ENCODE measurements at places on chromosomes 11 and 22.

GRCh38 chr11:88619656-88620385, 282.3 kb upstream of the CTSC start:
- no peak for DNase-seq

DNA sequence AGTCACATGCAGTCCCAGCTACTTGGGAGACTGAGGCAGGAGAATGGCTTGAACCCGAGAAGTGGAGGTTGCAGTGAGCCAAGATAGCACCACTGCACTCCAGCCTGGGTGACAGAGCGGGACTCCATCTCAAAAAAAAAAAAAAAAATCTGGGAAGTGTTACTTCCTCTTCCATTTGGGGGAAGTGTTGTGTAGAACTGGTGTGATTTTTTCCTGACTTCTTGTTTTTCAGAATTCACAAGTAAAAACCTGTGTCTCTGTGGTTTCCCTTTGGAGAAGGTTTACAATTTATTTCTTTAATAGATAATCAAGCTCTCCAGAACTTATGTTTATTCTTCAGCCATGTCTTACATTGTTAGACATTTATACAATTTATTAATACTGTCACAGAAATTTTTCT, 396.1 kb downstream of the BRD1 start:
- DNase-seq: no peak

- DNase-seq: no peak
These were observed 16.6 kb upstream of the SPTBN2 start for GRCh38 chr11:66745356-66746235.

DNA sequence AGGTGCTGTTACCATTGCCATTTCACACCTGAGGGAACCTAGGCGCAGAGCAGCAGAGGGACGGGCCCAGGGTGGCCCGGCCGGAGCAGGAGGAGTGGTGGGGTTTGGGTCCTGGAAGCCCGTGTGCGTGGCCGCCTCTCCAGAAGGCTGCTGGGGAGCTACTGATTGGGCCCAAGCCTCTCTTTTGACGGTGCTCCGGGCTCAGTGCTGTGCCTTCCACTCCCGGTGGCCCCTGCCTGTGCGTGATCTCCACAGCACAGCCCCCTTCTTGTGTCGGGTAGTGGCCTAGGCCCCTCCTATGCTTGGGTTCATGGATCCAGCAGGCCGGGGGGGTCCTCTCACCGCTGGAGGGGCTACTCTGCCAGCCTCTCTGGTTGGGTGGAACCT, 41.0 kb downstream of the SMIM38 start:
- no peak for DNase-seq

DNA sequence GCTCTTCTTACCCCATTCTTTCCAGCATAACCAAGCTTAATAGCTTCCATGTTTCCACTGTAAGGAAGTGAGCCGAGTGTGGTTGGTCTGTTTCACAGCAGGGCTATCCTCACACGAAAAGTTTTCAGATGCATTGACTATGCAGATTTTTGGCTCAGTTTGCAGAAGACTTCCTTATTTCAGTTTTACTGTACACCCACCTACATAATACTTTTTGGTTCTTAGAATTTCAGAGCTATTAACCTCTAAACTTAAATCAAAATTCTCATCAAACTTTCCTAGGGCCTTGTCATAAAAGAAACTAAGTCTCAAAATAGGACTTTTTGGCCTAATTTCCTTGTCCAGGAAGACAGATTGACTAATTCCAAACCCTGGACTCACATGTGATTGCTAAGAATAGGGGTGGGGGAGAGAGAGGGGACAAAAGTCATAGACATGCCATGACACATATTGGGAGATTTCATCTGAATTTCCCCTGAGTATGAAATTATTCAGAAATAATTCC, 7.3 kb upstream of the EHF start:
- no peak for DNase-seq

- DNase-seq: no peak
These were observed 8.4 kb upstream of the ETS1 start for GRCh38 chr11:128595775-128596174.

DNA sequence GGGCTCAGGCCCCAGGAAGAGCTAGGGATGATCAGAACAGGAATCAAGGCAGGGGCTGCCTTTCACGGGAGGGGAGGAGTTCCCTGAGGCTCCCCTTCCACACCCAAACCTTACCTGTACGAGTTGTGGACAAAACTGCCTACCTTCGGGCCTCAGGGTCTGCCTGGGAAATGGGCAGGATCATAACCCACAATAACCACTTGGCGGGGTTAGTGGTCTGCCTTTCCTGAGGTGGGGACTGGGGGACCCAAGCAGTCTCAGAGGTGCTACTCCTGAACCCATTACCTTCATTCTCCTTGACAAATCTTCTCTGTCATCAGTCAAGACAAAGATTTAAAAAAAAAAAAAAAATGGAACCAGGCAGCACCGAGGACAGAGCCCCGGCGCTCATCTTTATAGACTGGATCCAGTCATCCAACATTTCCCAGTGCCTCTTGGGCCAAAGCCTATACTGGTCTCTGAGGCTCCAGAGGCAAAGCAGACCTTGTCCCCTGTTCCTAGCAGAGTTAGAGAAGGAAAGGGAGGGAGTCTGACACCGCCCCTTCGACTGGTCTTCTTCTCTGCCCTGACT, 14.2 kb downstream of the P2RY6 start:
- DNase-seq: no peak

DNA sequence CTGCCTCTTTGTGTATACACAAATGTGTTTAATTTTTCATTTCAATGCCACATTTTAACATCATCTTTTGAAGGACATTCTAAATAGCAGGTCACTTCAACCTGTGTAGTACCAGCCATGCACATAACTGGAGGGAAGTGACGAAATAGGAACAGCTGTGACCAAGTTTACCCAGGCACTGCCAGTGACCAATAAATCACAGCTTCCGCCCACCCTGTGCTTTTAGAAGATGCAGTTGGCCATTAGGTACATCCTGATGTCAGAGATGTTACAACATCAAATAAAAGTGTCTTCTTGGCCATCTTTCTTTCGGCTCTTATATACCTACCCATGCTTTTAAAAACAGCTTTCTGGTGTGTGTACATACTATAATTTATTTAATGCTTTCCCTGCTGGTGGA, 7.8 kb downstream of the LDLRAD3 start:
- DNase-seq: no peak

DNA sequence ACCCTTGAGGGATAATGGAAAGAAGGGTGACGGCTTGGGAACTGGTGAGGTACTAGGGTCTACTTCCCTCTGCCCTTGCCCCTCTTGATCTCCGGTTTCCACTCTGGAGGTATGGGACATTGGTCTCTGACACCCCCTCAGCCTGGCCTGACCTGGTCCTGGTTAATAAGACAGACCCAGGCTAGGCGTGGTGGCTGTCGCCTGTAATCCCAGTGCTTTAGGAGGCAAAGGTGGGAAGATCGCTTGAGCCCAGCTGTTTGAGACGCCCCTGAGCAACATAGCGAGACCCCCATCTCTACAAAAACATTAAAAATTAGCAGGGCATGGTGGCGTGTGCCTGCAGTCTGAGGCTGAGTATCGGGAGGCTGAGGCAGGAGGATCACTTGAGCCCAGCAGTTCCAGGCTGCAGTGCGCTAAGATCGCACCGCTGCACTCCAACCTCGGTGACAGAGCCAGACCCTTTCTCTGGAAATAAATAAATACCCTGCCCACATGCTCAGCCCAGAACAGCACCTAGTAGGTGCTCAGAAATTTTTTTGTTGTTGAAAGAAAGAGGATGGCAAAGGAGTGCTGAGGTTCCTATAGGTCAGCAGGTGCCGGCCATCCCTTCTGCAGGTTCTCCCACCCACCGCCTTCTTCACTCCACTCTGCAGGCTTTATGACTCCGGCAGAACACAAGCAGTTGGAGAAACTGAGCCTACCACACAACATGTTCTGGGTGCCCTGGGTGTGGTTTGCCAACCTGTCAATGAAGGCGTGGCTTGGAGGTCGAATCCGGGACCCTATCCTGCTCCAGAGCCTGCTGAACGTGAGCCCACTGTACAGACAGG, 6.3 kb downstream of the BEST1 start:
- DNase-seq: no peak

All from stimulated activated CD8-positive, alpha-beta memory T cell treated with anti-CD3 and anti-CD28 coated beads, Interleukin-15, amount 100 ng/mL, for 4 hours (primary cell).